ENCODE measurements at places on chromosomes 16 and 17. TPM values are rescaled to one million over a fixed set of nuclear protein-coding genes. Genes with fewer than 3 reads are reported as not detected.

DNA sequence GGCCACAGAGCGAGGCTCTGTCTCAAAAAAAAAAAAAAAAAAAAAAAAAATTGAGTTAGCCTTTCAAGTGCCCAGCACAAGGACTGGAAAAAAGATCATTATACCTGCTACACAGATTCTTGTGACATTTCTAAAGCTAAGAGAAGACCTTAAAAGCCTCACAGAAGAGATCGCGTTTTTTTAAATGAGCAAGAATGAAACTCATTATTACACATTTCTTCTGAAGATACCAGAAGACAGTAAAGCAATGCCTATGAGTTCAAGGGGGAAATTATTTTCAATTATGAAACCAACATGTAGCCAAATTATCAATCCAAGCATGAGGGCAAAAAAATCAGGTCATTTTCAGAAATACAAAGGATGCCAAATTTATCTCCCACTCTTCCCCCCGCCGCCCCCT is 56.8 kb downstream of the MED13 start:
- no peak for DNase-seq

DNA sequence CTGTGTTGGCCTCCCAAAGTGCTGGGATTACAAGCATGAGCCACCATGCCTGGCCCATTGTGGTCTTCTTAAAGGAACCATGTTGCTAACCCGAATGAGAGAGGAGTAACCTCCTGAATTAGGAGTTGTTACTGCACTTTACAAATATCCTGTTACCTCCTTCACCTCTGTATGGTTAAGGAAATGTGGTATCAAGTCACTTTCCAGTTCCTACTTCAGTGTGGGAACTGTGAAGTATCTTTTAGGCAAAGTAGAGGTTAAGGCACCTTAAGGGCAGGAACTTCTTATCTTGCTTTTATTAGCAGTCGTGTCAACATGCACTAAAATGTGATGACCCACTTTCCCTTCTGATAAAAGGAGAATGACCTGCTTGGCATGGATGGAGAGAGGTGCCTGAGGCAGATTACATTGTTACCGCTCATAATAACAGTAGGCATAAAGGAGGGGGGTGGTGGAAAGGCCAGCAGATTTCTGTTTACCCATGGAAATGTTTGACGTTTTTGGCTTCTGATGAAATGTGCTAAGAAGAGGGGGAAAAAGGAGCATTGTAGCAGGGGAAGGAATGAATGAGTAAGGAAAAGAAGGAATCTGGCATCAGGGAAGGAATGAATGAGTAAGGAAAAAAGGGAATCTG is 28.5 kb downstream of the FTO start:
- DNase-seq: no peak

HAS3 gene
- 2.5 TPM for total RNA-seq

GRCh38 chr17:74833501-74834377 is 25.9 kb downstream of the GRIN2C start:
- peak; percentile 71 for DNase-seq

HS3ST6 gene
- total RNA-seq: not detected

DNA sequence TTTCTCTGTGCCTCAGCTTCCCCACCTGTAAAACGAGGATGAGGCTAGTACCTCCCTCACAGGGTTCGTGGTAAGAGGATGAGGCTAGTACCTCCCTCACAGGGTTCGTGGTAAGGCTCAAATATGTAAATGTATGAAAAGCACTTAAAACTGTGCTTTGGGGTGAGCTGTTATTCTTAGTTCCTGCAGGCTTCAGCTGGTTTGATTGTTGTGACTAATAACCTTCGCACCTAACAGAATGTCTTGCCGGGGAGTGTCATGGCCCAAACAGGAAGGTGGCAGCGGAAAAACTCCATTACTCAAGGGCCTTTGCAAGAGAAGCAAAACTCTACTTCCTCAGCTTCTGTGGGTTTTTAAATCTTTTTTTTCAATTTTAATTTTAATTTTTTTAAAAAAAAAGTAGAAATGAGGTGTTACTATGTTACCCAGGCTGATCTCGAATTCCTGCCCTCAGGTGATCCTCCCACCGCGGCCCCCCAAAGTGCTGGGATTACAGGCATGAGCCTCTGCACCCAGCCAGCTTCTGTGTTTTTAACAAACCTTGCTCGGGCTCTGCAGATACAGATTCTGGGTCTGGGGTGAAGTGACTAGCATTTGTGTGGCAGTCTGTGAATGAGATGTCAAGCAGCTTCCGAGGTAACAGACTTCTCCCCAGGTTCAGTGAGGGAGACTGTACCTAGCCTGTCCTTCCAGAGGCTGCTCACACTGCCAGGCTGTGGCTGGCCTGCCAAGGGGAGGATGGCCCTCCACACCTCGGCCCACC is 103.0 kb downstream of the RAB11FIP4 start:
- peak; percentile 83 for DNase-seq

- no peak for DNase-seq
Observed at GRCh38 chr17:67863624-67864247, 38.4 kb downstream of the BPTF start.

DGKE gene
- 28.1 TPM for total RNA-seq

DNA sequence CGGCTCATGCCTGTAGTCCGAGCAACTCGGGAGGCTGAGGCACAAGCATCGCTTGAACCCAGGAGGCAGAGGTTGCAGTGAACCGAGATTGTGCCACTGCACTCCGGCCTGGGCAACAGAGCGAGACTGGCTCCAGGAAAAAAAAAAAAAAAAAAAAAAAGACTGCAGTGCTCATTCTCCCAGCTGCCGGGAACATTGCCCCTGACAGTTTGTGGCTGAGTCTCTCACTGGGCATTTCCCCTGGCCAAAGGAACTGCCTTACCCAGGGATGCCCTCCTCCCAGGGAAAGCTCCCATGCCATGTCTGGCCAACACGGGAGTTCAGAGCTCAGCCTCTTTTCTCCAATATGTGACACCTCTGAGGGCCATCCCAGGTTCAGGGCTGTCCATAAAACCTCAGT is 21.3 kb upstream of the USP10 start:
- no peak for DNase-seq

CCL14 gene
- total RNA-seq: not detected

DNA sequence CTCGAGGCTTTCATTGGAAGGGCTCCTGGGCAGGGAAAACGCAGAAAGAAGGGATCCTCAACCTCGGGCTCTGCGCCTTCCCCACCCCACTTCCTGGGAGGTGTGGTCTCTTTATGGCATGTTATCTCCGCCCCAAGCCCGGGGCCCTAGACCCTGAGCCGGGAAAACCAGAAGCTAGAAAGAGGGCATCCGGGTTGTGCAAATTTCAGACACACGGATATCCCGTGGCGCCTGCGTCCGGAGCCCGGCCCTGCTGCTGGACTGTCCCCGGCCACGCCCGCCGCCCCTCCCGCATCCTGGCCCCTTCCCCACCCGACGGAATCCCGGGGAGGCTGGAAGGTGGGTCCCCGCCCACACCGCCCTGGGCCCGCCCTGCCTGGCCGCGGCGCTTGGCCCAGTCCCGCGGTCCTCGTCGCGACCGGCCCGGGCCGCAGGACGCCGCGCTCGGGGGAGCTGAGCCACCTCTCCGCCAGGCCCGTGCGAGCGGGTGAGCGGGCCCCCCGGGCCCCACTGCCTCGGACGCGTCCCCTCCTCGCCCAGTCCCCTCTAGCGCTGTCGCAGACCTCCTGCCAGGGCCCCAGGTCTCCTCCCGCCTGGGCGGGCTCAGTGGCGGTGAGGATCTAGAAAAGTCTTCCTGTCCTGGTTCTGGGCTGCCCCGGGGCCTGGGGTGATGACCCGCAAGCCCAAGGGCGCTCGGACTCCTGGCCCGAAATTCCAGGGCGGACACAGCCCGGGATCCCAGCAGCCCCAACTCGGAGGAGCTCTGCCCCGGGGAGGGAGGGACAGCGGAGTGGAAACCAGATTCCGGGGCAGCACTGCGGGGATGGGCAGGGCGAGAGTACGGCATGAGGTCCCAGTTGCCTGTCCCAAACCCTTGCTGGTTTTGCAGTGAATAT is at the start of gene SLC16A5:
Gene SLC16A5, plus strand, starts transcription at position 397 of the 896 bp plus-strand sequence. CDS start 5,683 bp downstream, outside the sequence.
- DNase-seq: peak; percentile 57

DNA sequence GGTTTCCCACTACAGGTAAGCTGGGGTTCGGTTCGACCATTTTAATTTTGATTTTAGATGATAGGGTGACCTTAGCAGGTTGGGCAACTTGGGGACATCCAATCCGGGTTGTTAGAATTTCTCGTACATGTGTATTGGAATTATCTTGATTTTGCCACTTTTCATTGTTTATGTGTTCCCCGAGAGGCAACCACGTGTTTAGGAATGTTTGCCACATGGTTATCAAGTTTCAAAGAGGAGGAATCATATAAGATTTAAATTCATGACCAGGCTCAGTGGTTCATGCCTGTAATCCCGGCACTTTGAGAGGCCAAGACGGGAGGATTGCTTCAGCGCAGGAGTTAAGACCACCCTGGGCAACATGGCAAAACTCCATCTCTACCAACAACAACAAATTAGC is 10.0 kb upstream of the SLC47A1 start:
- no peak for DNase-seq

DNA sequence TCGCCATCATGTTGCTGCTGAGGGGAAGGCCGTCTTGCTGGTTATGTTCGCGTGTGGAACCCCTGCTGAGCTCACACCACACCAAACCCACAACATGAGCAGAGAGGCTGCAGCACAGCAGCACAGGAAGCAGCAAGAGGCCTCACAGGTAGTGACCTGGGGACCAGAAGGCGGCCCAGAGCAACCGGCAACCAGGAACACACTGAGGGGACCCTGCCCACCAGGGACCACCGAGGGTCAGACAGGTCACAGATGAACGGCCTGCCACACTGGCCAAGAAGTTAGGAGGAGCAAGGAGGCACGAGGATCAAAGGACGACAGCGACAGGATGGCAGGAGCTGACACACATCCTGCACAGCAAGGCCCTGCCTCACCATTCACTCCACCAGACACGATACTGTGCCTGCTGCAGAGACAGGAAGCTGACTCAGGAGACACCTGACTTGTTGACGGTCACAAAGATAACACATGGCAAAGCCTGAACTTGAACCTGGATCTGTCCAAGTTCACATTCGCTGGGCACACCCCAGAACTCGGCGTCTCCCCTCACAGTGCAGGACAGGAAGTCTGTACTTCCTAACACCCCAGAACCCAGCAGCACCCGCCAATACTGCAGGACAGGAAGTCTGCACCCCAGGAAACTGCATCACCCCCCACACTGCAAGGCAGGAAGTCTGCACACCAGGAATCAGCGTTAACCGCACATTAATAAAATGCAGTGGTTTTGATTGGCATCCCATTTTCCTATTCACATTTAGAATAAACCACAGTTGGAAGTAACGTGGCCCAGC is 98.5 kb downstream of the ZNF778 start:
- DNase-seq: peak; percentile 64

LHX1 gene
- not detected for total RNA-seq

GRCh38 chr17:1183171-1183873 is 3.5 kb upstream of the ABR start:
- DNase-seq: peak; percentile 74

HEATR9 gene
- total RNA-seq: not detected

- no peak for DNase-seq
Observed at GRCh38 chr17:59501690-59502089, 63.7 kb upstream of the DHX40 start.

- no peak for DNase-seq
Observed at GRCh38 chr17:77697480-77698400, 260.8 kb upstream of the TNRC6C start.

TBC1D3G gene
- total RNA-seq: not detected

DNA sequence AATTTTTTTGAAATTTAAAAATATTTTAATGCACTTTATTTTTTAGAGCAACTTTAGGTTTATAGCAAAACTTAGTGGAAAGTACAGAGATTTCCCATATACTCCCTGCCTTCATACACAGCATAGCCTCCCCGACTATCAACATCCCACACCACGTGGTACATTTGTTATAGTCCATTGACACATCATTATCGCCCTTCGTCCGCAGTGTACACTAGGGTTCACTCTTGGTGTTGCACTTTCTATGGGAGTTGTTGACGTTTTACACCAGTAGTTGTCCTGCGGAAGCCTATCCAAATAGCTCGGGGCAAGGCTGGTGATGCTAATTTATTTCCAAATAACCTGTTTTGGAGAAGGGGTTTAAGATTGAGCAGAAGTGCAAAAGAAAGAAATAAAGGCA is 52.6 kb downstream of the MYH3 start:
- DNase-seq: no peak

DNA sequence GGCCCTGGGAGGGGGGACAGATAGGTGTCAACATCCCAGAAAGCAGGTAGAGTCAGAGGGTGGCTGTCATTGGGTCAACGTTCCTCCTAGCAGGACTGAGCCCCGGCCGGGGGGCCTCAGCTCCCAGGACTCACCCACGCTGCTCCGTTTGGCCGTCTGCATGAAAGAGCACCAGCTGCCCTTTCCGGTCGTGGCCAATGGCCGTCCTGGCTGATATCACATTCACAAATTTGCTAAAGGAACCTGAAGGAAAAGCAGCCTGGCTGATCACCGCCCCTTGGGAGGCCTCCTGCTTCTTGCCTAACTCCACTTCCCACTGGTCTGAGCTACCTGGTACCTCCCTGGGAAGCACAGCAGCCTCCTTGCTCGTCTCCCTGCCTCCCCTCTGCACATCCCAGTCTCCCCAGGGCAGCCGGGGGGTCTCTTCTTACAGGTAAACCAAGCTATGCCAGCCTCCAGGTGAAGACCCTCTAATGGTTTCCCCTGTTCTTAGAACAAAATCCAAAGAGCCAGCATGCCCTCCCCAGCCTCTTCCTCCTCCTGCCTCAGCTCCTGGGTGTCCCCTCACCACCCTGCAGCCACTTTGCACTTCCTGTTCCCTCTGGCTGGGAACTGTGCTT is 3.4 kb downstream of the NAGPA start:
- no peak for DNase-seq

GRCh38 chr17:65660947-65661346 is 99.5 kb upstream of the AXIN2 start:
- DNase-seq: no peak

HSD3B7 gene
- total RNA-seq: 1.2 TPM

DNA sequence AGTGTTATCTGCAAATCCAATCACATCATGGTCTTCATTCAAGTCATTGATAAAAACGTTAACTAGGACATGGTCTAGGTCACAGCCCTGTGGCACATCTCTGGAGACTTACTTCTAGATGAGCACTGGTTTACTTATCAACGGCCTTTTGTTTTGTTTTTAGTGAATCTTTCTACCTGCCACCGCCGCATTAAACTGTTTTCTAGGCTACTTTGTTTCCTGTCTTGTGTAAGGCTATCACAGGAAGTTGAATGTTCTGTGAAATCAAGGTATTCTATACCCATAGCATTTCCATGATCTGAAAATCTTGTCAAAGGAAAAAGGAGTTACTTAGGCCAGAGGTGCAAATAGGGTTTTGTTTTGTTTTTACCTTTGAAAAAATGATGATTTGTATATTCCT is 26.9 kb downstream of the SOCS3 start:
- no peak for DNase-seq

DNA sequence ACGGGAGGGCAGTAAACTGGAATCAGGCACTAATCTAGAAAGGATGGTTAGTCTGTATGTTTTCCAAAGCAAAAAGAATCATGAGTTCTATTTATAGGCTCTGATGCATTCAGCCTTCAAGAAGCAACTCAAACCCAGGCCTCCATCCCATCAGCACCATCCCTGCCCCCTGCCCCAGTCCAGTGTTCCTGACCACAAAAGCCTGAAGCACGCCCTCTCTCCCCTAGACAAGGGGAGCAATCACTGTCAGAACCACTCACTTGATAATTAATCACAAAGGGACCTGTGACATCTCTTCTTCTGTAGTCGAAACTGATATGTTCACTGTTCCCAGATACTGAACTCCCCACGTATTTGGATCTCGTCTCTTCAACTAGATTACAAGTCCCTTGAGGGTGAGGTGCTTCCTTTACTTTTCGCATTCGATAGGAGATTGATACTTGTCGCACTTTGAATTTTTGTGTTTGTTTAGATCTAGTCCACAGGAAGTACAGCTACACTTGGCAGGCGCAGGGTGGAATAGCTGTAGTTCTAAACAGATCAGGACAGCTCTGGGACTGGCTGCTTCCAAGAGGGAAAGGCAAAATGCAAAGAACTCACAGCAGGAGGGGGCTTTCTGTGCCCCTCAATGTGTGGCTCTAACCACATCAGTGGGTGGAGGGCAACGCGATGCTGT is 36.4 kb upstream of the CCDC182 start:
- no peak for DNase-seq

All from B cell (primary cell).